ENCODE measurements at places on chromosomes 5 and 9. TPM values are rescaled to one million over a fixed set of nuclear protein-coding genes. Genes with fewer than 3 reads are reported as not detected.

GOLGA2 gene
- total RNA-seq = 73.6 TPM

ZNF883 gene
- 0.69 TPM for total RNA-seq

MOB3B gene
- total RNA-seq = not detected

DNA sequence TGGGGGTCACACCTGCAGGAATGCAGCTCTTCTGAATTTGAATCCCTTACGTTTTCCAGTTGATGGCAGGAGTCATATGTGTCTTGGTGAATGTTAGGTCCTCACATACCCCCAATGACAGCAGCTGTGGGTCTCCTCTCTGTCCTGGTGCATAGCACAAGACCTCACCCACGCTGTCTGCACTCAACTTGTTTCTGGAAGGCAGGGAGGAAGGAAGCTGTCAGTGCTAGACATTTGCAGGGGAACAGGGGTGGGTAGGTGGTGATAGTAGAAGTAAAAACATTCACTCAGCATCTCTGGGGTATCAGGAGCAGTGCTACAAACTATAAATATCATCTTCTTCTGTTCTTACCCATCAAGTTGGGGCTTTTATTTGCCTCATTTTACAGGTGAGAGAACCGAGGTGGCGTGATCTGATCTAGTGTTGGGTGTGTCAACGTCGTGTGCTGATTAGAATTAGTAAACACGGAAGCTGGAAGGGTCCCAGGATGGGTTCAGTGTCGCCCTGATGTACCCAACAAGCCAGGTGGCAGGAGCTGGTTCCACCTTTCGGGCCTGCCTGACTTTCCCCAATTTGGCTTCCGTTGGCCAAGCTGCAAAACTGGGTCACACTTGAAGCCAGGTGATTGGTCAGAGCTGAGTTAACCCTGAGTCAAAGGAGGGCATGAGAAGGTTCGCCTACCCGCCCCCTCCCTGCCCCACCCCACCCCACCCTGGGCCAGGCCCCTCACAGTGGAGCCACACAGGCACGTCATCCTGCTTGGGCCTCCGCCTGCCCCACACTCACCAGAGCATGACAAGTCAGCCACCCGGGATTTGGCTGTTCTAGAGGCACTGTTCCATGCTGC, 15.8 kb downstream of the ERGIC1 start:
- DNase-seq = no peak

- DNase-seq = no peak
Observed at GRCh38 chr9:14165376-14166035, 148.4 kb downstream of the NFIB start.

DNA sequence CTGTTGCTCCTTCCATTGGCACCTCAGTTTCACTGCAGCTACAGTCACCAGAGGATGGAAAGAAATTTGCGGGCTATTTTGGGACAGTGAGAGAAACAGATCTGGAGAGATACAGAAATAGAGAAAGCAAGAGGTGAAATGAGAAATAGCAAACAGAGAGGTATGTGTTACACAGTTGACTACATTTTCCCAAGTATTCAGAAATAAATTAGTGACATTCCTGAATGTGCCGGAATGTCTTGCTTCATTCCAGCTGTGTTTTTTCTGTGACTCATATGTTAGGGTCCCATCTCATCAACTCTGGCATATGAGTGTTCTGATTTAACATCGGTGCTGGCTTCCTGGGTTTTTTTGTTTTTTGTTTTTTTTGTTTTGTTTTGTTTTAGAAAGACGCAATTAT, 63.8 kb upstream of the ZNF462 start:
- no peak for DNase-seq

Data from SK-MEL-5 (cell line).